Stimulated activated CD8-positive, alpha-beta memory T cell treated with anti-CD3 and anti-CD28 coated beads, Interleukin-15, amount 100 ng/mL, for 4 hours (primary cell): ENCODE measurements at places on chromosomes 7 and 10.

GRCh38 chr7:149686449-149686848 is 86.9 kb downstream of the ZNF467 start:
- DNase-seq: no peak

GRCh38 chr7:32378988-32379387 is 111.2 kb downstream of the LSM5 start:
- DNase-seq: no peak

DNA sequence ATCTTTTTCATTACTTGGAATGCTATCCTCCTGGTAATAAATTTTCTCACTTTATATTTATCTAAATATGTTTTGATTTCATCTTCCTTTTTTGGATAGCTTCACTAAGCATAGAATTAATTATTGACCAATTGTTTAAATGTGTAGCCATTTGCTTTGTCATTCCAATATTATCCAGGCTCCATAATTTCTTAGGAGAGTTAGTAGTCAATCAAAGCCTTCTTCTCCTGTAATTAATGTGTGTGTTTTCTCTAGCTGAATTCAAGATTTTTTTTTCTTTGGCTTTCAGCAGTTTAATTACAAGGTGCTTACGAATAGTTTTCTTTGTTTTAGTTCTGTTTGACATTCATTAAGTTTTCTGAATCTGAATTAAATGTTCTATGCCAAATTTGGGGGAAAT is 545.9 kb upstream of the CELF2 start:
- no peak for DNase-seq

DNA sequence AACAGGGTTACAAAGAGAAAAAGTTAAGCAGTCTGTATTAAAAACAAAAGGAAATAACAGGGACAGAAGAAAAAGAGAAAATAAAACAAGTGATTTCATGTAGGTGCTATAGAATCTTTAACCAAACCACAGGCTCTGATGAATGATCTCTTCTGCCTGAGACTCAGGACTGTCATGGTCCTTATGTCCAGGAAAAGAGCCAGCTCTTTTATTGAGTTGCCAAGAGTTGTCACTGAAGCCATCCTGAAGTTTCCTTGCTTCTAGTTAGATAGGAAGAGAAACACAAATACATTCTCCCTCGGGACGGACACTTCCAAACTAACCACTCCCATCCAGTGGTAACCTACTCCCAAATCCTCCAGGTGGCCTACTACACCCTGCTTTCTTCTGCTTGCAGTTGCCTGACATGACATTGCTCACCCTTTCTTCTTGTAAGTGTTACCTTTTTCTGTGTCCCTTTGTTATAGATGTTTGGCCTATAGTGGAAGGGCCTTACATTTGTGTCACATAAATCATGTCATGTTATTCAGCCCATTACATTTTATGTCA is 346.7 kb downstream of the NRG3 start:
- DNase-seq: no peak

DNA sequence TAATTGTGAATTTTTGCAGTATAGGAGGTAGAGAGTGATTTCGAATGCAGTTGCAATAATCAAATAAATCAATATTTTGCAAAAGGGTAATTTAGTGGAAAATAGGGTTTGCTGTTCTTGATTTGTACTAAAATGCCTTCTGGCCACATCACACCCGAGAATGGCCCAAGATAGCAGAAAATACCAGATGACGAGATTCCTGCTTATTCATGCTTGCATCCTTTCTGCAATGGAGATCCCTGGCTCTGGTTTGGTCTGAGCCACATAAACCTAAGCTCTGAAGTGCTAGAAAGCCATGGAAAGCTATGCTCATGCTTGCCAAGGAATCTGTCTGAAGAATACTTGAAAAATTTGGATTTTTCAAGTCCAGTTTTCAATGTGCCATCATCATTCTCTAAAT is 634.2 kb upstream of the COBL start:
- DNase-seq: no peak

DNA sequence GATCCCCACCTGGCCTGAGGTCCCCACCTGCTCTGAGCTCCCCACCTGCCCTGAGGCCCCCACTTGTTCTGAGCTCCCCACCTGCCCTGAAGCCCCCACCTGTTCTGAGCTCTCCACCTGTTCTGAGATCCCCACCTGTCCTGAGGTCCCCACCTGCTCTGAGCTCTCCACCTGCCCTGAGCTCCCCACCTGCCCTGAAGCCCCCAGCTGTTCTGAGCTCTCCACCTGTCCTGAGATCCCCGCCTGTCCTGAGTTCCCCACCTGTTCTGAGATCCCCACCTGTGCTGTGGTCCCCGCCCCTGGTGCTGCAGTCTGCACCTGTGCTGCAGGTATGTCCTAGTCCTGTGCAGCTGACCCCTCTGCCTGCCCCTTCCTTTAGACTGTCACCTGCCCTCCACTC is 561.6 kb downstream of the TCERG1L start:
- DNase-seq: no peak

DNA sequence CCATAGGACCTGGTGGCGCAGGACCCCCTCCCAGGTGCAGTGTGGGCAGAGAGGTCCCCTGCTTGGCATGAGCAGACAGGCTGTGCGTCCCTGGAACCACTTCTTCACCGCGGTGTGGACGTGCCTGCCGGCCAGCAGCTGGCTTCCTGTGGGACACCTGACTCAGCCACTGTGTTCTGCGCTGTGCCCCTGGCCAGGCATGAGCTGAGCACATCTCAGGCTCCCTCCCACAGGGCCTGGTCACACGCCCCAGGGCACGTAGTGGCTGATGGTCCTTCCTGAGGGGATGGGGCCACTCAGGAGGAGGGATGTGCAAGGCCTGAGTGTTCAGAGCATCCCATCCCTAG is 3.5 kb upstream of the DEPP1 start:
- no peak for DNase-seq

DNA sequence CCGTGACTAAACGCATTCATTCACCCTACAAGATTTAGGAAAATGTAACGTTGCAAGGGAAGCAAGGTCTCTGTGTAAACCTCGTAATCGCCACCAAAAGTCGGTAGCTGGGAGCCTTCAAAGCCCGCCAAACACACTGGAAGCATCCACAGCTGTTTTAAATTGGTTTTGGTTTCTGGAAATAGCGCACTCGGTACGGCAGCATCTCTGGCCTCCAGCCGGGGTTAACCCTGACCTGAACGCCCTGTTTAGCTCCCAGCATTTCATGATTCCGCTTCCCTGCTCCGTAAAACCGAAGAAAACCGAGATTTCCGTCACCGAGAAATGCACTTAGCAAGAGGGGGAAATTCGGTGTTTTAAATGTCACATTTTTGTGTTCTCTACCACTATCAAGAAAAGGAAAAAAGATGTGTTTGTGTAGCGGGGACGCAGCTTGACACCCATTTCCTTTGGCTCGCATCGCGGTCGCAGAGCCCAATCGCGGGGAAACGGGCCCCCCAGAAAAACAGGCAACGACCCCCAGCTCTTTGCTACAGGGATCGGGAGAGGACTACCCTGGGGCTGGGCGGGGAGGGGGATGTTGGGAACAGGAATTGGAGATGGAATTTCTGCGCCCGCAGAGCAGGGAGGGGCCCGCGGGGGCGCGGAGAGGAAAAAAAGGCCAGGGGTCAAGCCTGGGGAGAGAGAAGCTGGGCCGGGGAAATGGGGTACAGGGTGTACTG is 646 bp downstream of the SGCE start:
- DNase-seq: no peak

DNA sequence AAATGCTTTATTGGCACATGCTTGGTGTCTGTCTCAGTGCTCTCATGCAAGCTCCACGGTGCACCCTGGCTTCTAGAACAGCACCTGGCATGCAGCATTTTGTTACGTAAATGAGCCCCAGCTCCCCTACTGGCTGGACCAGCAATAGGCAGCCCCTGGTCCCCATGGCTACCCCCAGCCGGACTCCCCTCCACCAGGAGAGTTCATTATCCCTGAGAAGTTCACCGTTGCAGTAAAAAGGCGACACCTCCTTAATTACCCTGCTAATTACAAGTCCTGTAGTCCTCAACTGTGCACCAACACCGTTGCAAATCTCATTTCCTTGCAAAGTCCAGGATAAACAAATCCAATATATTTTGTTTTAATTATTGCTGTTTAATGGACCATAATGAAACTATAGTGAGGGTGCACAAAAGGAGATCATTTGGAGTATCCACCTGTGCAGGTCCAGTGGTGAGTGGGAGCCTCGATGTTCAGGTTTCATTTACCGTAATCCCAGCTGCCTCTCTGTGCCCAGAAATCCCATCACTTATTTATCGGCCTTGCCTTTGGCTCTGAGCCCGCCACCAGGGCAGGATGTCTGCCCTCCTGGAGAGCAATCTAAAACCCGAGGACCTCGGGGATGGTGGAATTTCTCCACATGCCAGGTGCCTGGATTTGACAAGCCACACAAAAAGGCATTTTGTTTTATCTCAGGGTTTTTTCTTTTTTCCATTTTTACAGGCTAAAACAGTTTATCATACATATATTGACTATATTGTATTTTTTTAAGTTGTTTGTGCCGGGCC is 12.8 kb upstream of the DRGX start:
- DNase-seq: no peak

DNA sequence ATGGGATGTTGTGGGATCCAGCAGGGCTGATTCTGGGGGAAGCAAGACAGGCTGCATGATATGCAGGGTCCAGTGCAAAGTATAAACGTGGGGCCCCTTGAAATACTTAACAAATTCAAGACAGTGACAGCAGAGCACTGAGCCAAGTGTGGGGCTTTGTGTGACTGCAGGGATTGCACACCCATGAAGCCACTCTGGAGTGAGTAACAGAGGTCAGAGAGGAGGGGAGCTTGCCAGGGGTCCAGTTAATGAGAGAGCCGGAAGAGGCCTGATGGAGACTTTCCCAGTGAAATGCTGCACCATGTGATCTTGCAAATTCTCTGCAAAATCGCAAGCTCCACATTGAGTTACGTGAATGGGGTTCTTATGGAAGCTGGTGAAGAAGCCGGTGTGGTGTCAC is 5.6 kb downstream of the NPVF start:
- no peak for DNase-seq

DNA sequence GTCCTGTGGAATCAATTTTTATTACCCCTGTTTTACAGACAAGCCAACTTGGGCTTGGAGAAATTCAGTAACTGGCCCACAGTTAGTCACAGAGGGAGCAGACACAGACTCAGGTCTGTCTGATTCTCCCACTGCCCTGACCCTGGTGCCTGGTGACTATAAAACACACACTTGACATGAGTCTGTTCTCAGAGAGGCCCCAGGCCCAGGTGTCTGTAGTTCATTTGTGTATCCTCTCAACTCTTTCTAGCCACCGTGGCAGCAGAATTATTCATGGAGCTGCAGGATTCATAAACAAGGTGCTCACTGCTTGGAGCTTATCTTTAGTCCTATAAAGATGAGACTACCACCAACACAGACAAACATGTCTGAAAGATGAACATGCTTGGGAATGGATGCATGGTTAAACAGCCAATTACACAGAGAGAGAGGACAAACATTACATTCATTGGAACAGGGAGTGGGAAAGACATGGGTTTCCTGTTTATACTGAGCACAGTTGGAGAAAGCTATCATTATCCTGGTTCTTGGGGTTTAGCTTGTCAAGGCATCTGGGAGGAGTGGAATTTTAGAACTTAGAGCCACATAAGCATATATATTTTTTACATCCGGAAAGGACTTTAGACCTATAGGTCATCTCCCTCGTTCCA is 79.1 kb upstream of the PDCD4 start:
- no peak for DNase-seq

DNA sequence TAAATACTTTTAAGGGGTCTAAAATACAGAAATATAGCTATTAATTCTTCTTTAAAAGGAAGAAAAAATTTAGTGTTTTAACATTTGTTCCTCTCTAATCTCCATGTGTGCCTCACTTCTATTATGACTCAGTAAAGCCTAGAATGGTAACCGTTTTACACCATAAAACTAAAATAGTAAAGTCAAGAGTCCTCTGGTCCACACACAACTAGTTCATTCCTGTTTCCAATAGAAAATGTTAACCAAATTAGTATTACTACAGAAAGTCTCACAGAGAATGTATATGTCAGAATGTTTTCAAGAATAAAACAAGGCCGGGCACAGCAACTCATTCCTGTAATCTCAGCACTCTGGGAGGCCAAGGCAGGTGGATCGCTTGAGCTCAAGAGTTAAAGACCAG is 55.8 kb downstream of the CNOT4 start:
- no peak for DNase-seq

GRCh38 chr7:1388703-1389335 is 70.5 kb downstream of the MICALL2 start:
- no peak for DNase-seq

- DNase-seq: no peak
Observed at GRCh38 chr10:13704964-13705363, 118.2 kb downstream of the PRPF18 start.

- DNase-seq: no peak
Observed at GRCh38 chr7:55592492-55592891, 20.2 kb upstream of the VOPP1 start.

DNA sequence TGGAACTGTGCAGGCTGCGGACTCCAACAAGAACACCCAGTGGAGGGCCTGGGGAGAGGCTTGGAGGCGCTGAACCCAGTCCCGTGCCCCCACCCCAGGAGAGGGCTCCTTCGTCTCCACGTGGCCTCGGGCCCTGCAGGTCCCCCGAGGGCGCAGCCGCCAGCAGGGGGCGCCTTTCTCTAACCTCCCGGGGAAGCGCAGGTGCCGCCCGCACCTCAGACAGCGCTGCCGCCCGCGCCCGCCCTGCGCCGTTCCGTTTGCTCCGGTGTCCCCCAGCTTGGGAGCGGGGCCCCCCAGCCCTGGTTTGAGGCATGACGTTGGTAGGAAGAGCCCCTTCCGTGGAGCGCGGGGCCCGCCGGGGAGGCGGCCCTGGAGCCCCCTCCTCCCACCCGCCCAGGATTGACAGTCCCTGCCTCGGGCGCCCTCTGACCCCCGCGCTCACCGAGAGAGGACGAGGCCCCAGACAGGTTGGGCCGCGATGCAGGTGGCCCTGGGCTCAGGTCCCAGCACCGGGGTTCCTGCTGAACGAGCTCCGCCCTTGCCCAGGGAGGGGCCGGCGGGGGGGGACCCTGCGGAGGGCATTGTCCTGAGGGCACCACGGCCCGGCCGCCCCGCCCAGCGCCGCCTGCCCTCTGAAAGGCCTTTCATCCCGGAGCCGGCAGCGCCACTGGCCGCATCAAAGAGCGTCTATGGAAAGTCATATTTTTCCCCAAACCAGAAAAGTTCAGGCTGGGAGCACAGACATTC is 42.8 kb downstream of the FOXL3 start:
- DNase-seq: peak; percentile 73

- no peak for DNase-seq
Observed at GRCh38 chr7:85286446-85286845, 99.6 kb upstream of the SEMA3D start.
